ENCODE measurements at places on chromosomes 1 and 21. TPM values are rescaled to one million over a fixed set of nuclear protein-coding genes. Genes with fewer than 3 reads are reported as not detected.

The NUP210L gene
- total RNA-seq, result 0.05 TPM

The C2CD4D gene
- total RNA-seq, result not detected

The ADGRL2 gene
- 11.3 TPM for total RNA-seq

The LCE3E gene
- not detected for total RNA-seq

The HTR1D gene
- not detected for total RNA-seq

The OR2T35 gene
- not detected for total RNA-seq

The CFH gene
- total RNA-seq, result 27.5 TPM

The PCP4 gene
- not detected for total RNA-seq

The DAB1 gene
- total RNA-seq, result 0.13 TPM

The THEM5 gene
- not detected for total RNA-seq

The FAM163A gene
- not detected for total RNA-seq

The FCRL3 gene
- 0.44 TPM for total RNA-seq

- no peak for DNase-seq
Observed at GRCh38 chr1:99758073-99758511, 8.3 kb downstream of the FRRS1 start.

GRCh38 chr1:201597551-201598230 is 58.8 kb downstream of the NAV1 start:
- peak; percentile 59 for DNase-seq

DNA sequence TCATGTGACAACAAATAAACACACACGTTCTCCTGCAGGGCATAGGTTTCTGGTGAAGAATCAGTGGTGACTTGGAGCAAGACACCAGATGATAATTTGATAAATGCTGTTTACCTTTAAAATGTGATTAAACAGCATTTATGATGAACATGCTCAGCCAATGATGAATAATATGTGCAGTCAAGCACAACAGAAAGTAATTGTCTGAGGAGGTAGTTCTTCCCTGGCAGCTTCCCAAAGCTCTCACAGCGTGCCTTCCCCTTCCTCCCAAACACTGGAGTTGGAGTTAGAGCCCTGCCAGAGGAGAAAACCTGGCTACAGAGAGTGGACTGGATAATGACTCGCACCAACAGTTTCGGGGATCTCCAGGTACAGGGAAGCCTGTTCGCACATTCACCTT is 463.5 kb downstream of the SMYD3 start:
- DNase-seq, result no peak

DNA sequence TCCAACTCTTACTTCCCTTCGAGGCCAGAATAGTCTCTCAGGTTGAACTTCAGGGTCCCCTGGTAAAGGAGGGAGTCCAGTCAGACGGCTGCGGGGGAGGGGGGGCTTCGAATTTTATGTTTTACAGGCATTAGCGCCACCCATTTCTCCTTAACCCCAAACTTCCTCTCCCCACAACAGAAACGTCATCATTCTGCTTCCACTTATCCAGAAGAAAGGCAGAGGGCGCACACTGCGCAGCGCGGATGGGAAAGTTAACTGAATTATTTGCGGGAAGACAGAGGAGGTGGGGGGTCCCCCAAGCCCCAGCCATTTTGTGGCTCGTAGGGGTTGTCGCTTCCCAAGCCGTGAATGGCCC is 529 bp upstream of the PRMT2 start:
- DNase-seq, result no peak

GRCh38 chr21:45794027-45794426 is 150.5 kb downstream of the PCBP3 start:
- DNase-seq, result no peak

DNA sequence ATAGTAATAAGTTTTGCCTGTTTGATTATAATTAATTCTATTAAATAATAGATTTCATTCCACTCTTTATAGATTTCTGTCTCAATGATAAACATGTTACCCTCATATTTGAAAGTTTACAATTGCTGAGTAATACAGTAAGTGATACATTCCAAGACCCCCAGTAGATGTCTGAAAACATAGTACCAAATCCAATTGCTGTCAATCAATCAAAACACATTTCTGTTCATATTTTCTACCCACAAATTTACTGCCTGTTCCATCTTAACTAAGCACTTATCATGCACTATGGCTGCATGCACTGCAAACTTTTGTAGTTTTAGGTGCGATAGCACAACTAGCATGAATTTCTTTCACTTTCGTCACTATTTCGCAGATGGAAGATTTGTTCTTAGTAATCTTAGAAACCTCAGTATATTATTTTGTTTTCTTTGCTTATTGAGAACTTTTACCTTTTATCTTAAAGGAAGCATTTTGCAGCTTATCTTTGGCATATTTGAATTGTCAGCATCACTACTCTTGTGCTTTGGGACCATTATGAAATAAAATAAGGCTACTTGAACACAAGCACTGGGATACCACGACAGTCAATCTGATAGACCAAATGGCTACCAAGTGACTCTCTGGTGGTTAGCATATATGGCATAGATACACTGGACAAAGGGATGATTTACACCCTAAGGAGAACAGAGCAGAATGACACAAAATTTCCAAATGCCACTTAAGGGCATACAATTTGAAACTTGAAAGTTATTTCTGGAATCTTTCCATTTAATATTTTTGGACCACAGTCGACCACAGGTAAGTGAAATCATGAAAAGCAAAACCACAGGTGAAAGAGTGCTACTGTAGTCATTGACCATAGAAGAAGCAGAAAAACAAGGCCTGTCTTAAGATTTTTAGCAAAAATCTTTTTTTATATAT is 67.6 kb downstream of the RGS13 start:
- DNase-seq, result no peak

- no peak for DNase-seq
Observed at GRCh38 chr1:235266325-235266724, 61.7 kb downstream of the ARID4B start.

DNA sequence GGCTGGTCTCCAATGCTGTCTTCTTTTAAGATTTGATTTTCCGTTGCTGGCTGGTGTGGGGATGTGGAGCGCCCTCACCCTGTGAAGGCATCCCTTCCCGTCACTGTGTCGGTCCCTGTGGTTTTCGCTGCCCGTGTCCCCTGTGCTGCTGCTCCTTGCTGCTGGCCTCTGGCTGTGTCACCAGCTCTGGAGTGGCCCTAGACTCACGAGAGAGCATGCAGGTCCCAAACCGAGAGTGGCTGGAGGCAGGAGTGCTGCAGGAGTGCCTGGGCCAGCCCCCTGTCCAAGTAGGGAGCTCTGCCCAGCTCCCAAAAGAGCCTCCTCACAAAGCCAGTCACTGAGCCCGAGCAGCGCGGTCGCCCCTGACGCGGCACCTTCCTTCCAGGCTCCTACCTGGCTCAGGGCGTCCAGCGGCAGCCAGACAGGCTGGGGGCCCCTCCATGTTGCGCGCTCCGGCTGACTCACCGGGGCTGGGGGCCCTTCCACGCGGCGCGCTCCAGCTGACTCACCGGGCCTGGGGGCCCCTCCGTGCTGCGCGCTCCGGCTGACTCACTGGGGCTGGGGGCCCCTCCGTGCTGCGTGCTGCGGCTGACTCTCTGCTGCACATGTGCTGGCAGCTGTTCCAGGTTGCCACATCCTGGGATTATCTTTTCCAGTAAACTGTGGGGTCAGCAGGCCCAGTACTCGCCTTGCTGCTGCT is 106.7 kb upstream of the COL6A1 start:
- DNase-seq, result peak; percentile 77

GRCh38 chr1:162003061-162003829 is 20.4 kb downstream of the OLFML2B start:
- peak; percentile 86 for DNase-seq

- no peak for DNase-seq
Observed at GRCh38 chr1:115348636-115349035, 10.6 kb upstream of the NGF start.

GRCh38 chr21:34187935-34188334 is 114.6 kb downstream of the MRPS6 start:
- DNase-seq, result peak; percentile 70

DNA sequence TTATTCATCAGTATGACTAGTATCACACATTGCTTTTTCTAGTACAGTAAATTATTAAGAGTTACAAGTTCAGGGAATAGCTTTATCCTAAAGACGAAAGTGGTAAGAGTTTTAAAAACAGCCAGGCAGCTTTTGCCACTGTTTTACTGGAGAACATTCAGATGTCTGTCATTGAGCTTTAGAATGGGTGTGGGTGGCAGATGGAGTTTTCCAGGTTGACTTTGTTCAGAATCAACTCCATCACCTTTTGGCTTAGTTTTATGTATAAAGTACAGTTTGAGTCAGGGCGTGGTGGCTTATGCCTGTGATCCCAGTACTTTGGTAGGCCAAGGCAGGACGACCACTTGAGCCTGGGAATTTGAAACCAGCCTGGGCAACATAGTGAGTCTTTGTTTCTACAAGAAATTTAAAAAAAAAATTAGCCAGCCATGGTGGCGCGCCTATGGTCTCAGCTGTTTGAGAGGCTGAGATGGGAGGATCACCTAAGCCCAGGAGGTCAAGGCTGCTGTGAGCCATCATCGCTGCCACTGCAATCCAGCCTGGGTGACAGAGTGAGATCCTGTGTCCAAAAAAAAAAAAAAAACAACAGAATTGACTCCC is 29.9 kb upstream of the PLEKHM2 start:
- no peak for DNase-seq

- peak; percentile 77 for DNase-seq
Observed at GRCh38 chr1:179586107-179586823, 5.4 kb upstream of the TDRD5 start.

DNA sequence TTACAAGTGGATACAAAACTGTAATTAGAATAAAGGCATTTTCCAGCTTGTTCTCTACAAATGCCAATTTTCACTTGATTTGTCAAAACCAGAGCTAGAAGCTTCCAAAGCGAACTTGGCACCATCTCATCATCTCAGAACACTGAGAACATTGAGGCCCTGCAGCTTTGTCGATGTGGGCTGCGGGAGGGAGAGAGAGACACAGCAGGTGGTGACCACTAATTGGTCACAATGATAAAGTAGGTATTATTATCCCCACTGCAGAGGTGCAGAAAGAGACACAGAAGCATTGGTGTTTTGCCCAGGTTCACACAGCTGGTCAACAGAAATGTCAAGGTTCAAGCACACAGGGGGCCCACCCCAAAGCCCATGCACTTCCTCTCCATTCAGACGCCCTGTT is 72.2 kb upstream of the KRTAP19-8 start:
- no peak for DNase-seq

DNA sequence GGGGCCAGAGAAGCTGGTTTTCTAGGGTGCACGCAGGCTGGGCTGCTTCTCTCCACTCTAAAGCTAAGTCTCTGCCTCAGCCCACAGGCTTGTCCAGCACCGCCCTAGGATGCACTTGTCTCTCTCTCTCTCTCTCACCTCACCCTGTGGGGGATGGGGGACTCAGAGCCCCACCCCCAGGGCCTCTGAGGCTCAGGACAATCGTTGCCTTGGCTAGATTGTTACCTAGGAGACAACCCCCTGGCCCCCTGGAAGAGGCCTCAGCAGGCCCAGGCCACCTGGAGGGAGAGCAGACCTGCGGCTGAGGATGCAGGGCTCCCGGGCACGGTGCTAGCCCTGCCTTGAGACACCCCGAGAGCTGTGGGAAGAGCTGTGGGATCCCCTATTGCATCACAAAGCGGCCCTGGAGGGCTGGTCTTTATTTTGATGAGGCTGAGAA is at the start of gene ACTRT2:
Gene ACTRT2, plus strand, starts transcription at position 235 of the 439 bp plus-strand sequence. CDS start 220 bp downstream, outside the sequence.
- DNase-seq, result no peak

DNA sequence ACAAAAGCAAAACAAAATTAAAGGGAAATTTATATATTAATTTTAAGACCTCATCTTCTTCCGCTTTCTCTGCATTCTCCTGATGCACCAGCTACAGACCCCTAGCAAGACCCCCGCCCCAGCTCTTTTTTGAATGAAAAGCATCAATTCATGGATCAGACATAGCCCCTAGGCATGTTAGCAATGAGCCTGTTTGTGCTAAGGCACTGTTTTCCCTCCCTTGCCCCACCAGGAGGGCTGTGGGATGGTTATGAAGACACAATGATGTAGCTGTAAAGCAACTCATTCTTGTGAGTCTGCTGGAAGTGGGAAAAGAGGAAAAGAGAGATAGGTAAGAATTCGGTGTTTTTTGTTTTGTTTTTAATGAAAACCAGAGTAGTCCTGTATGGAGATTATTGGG is 88.5 kb upstream of the ZBTB18 start:
- DNase-seq, result no peak

DNA sequence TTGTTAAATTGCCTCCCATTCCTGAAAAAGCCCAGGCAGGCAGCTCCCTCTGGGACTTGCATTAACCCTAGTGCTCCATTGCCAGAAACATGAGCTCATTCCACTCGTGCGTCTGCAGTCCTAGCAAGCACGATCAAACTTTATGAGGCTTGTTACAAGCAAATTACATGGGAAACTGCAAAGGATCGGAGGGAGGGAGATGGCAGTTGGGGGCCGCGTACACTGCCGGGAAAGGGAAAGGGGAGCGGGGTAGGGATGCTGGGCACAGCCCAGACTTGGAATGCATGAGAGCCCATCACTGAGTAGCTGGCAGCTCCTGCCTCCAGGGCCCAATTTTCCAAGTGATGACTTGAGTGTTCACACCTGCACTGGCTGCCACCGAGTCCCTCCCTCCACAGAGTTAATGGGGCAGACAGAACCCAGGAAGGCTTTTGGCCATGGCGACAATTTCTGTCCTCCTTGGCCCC is 169.9 kb downstream of the BRINP2 start:
- DNase-seq, result no peak

- no peak for DNase-seq
Observed at GRCh38 chr1:220529521-220530020, 1.6 kb downstream of the MARK1 start.

- DNase-seq, result no peak
Observed at GRCh38 chr1:32868806-32869455, 1.8 kb downstream of the FNDC5 start.

- DNase-seq, result peak; percentile 53
Observed at GRCh38 chr1:225655509-225656258, 2.8 kb upstream of the ENAH start.

DNA sequence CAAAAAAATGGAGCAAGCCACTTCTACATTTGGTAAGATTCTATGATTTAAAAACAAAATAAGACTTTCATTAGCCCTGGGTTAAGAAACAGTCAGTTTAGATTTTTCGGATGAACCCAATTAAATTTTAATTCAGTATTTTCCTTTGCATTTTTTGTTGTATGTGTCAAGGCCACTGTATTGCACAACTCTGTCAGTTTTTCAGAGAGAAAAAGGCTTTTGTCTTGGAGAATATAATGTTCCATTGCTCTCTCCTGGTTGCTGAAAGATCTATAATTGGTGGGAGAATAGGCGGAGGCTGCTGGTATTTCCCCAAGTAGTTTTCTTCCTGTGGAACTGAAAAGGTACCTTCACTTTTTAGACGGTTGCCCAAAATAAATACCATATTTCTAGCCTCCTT is 84.6 kb downstream of the NEGR1 start:
- DNase-seq, result no peak

DNA sequence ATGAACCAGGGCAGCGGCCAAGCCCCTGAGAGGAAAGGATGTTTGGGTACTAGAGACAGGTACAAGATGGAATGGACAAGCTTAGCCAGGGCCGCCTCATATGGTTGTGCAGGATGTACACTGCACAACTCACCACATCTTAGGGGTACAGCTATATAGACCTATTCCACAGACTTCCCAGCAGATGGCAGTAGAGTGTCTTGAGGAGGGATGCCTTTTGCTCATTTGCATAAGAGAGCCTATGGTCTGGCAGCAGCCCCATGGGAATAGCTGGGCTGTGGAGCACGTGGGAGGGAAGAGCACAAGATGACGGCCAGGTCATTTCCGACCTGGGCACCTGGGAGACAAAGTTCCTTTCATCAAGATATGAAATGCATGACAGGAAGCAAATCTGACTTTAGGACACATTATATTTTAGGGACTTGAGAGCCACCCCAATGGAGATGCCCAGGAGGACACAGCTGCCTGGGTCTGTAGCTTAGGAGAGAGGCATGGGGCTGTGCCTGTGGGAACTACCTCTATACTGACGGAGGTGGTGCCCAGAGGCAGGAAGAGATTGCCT is 215.5 kb downstream of the KCNJ6 start:
- no peak for DNase-seq

- DNase-seq, result no peak
Observed at GRCh38 chr1:119768778-119769177, at the start of gene HMGCS2. Gene HMGCS2, minus strand, starts transcription at chr1:119768905. Its CDS starts 61 bp downstream, at chr1:119768844.

Measured in psoas muscle (tissue), 8 donors.